Stimulated activated CD4-positive, alpha-beta T cell treated with anti-CD3 and anti-CD28 coated beads, TNF-alpha, amount 100 ng/mL, for 1 hour (primary cell): ENCODE measurements at places on chromosomes 3 and 15.

GRCh38 chr3:136942803-136943202 lies 15.0 kb upstream of the IL20RB start:
- DNase-seq, result no peak

DNA sequence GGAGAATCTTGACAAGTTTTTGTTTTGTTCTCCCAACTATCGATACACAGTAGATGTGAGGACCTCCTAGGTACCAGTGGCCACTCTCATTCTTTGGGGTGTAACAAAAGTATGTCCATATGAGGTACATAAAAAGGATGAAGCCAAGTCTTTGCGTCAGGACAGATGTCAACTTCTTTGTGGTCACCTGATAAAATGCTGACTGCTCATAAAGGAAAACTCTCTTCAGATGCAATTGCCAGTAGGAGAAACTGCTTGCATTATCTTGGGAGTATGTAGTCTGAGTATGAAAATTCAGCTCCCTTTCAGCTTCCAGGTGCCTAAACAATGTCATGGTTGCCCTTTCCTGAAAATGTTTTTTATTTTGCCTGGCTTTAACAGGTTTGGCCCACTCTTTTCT lies 123.8 kb upstream of the GOLIM4 start:
- DNase-seq, result no peak

- DNase-seq, result peak; percentile 36
Measured at GRCh38 chr3:194395778-194396538, 3.1 kb downstream of the GP5 start.

GRCh38 chr3:31370681-31371080 lies 162.0 kb upstream of the STT3B start:
- no peak for DNase-seq

- no peak for DNase-seq
Measured at GRCh38 chr3:122727766-122728165, 47.1 kb downstream of the PARP14 start.
